ENCODE measurements at places on chromosomes 6 and 20.

GRCh38 chr20:59104831-59105230, 58.8 kb upstream of the ZNF831 start:
- no peak for DNase-seq

- DNase-seq = no peak
Observed at GRCh38 chr6:33959661-33960344, 156.0 kb upstream of the MLN start.

DNA sequence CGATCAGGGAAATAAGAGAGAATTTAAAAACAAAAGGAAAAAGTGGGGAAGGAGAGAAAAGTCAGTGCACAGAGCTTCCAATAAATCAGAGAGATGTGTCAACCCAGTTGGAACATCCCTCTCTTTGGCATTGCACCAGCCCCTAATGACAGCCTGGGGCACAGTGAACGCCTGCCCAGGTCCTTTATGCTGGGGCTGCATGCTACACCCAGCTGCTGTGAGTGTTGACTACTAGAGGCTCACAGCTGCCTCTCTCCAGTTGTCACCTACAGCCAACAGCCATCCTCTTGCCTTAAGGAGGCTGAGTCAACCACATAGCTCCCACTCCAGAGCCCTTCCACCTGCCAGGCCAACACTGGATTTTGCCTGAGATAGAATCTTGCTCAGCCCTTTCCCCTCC, 19.0 kb downstream of the OR2H2 start:
- no peak for DNase-seq

DNA sequence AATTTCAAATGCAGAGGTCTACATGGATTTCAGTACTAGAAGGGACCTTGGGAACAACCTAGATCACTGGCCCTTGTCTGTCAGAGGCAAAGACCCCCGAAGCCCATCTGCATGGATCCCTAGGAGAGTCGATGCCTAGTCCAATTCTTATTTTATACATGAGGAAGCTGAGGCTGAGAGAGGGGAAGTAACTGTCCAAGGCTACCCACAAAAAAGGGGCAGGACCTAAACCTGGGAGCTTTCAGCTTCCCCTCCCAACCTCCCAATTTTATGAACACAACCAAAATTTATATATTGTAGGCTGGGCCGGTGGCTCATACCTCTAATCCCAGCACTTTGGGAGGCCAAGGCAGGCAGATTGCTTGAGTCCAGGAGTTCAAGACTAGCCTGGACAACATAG, 73.2 kb downstream of the TRERF1 start:
- DNase-seq = no peak

DNA sequence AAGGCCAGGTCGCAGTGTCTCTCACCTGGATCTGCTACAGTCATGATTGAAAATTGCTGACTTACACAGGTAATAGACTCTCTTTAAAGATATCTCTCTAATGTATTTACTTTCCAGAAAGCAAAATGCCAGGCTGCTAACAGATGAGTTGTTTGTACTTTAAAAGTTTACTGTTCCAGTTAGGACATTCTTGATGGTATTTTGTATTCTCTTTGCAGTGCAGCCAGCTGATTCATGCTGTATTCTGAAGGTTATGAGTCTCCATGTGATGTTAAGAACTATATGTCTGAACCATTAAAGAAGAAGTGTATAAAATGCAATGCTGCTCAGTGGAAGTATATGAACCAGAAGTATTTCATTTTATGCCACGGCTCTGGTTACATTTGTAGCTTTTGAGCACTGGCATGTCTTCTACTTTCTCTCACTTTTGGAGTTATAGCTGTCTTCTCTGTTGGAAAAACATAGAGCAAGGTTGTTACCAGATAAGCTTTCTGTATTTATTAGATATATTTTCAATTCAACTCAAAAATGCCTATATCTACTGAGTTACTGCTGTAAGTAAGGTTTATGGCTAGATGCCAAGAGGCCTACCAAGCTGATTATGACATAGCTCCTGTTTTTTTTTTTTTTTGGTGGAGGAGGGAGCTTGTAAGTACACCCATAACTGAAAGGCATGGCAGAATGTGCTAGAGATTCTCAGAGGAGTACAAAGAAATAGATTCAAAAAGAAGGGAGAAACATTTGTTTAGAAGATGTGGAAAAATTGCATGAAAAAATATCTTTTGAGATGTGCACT, 130.5 kb upstream of the MAN1A1 start:
- no peak for DNase-seq

DNA sequence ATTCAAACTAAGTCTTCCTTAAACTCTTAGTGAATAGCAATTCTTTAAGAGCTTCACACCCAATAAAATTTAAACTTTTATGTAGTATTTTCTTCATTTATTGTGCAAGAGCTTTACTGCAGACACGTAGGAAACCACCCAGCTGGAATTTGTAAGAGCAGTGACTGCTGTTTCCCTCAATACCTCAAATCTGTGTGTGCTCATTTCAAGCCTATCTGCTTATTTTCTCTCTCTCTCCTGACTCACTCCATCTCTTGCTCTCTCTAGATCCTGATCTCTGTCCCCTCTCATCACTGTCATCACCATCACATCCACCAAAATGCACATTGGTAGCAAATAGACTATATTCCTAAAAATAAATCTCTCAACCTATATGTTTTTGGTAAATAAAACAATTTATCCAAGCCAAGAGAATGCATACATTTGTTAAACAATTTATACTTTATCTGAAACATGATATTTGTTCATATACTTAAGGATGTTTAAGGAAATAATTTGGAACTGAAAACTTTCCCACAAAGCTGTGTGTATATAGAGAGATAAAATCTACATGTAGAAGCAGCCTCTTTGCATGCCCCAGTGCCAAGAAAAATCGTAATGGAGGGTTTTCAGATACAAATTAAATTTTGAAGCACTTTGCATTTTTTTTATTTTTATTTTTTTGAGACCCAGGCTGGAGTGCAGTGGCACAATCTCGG, 273.0 kb downstream of the TFAP2A start:
- no peak for DNase-seq

- DNase-seq = no peak
Observed at GRCh38 chr20:59137532-59137931, 26.1 kb upstream of the ZNF831 start.

DNA sequence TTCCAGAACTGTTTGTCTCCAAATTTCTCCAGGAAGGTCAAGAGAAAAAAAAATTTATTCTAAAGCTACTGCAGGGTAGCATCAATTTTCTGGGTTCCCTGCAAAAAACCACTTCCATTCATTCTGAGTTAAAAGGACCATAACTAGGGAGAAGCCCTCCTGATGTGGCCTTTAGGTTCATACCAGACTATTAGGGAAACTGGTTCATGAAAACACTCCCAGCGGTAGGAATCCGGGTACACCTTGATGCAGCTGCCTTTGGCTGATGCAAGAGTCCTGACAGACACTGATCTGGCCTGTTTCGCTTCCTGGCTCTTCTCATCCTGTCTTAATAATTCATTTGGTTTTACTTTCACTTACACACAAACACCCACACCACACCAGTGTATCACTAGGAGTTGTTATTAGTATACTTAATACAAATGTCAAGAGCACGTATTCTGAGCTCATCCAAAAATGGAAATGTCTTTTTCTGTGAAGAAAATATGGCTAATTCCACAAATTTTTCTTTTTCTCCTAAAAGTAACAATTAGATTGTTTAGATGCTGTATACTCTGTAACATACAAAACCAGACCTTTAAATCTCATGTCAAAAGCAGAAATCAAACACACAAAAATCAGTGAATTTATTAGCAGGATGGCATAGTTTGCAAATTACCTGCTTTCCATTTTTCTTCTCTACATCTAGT, 38.4 kb upstream of the ARHGAP18 start:
- peak; percentile 84 for DNase-seq

GRCh38 chr20:52847029-52847660, 125.0 kb upstream of the TSHZ2 start:
- no peak for DNase-seq

- no peak for DNase-seq
Observed at GRCh38 chr20:56422824-56423189, 10.7 kb downstream of the CASS4 start.

- no peak for DNase-seq
Observed at GRCh38 chr20:14491436-14491835, 154.0 kb upstream of the FLRT3 start.

- DNase-seq = no peak
Observed at GRCh38 chr6:27829453-27830211, 82.6 kb downstream of the OR2B2 start.

- DNase-seq = no peak
Observed at GRCh38 chr6:119324718-119325117, 24.8 kb downstream of the MAN1A1 start.

DNA sequence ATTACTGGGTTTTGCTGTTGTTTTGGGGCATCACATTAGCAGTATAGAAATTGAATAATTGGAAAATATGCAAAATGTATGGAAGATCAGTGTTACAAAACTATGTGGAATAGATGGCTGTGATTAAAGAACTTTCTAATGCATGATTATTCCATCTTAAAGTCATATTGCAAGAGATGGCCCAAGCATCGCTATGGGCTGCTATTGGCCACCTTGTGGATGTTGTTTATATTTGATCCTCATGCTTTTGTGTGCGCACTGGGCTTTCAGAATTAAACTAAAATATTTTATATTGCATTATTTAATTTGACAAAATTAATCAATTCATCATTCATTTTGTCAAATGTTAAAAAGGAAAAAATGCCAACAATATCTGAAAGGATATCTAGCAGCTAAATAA, 16.1 kb upstream of the HMGN3 start:
- no peak for DNase-seq

DNA sequence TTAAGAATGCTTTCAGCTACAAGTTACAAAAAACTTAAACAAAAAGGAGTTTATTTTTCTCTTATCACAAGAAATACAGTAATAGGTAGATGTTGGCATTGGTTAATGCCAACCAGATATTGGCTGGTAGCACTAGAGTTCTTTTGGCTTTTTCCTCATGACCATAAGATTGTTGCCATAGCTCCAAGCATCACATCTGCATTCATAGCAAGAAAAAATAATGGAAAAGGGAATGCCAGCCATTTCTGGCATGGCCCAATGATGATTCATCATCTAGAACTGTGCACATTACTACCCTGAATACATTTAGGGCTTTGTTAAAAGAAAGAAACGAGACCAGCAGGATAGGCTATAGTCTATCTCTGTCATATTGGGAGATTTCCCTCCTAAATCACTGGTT, 20.8 kb upstream of the SIRT5 start:
- DNase-seq = no peak

DNA sequence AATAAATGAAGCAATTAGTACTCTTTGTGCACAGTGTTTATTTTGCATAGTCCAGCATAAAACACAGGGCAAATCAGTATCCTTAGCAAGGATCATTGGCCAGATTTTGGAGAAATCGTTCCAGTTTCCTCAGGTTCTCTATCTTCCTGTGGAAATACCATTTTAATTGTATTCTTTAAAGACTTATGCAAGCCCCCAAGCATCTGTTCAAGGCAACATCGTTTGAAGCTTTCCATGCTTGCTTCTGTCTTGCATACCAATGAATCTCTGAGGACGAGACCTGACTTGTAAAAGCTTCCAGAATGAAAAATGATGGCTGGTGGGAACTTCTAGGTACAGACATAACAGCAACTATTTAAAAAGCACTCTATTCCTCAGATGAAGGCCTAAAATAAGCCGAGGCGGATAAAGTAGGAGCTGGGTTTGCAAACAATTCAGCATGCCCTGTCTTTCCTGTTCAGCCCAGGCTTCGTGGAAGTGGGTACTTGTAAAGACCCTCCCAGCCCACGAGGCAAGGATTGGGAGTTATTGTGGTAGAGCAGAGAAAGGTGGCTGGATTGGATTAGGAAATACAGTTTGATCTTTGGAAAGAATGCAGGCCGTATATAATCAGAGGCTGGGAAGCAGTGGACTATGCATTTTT, 21.6 kb downstream of the NRSN1 start:
- no peak for DNase-seq

- DNase-seq = no peak
Observed at GRCh38 chr6:33313105-33313708, 671 bp downstream of the TAPBP start.

DNA sequence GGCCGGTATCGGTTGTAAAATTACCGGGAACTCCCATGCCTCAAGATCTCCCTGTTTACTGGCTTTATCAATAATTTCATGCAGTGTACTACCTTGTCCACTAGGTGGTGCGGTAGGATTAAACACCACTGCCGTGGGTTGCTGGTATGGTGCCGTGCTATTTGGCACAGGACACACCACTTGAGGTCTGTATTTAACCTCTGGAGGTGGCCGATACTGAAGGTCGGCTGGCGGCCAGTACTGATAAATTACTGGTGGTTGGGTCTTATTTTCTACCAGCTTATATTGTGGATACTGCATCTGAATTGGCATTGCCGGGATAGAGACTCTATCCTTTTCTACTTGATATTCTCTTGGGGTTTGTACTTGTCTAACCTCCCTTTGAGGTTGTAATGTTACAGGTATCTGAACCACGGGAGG, 14.3 kb upstream of the PTCRA start:
- peak; percentile 78 for DNase-seq

DNA sequence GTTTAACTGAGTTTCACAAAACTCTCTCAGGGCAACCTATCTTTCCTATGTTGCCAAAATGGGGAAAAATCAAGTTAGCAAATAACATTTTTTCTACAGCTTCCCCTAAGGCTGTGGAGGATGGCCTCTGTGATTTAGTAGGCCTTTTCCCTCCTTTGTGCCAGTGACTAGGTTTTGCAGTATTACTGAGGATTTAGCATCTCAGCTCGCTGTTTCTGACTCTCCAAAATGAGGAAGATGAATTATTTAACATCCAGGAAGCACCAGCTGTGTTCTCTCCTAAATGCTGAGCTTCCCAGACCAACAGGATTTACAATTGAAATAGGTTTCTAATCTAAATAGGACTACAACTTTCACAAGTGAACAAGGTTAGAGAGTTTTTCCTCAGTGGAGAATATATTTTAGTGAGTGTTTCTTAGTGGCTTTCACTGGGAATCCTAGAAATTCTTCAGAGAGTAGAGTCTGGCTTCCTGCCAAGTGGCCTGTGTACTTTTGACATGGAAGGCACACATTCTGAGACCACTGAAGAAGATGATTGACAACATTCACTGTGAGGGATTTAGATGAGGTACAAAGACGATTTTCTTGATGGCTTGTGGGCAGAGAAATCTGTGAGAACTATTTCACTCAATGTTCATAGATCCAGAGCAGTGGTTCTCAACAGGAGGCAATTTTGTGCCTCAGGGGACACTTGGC, 62.4 kb downstream of the PTCHD4 start:
- DNase-seq = no peak

- no peak for DNase-seq
Observed at GRCh38 chr6:149170564-149171452, 146.7 kb upstream of the TAB2 start.

- DNase-seq = no peak
Observed at GRCh38 chr6:30703821-30704220, 13.0 kb upstream of the NRM start.

Measured in ACHN (cell line).